ENCODE measurements at places on chromosomes 11 and 22.
A peak's percentile ranks its signal among the peaks of the same experiment; 100 is the strongest.

- DNase-seq = no peak
Measured at GRCh38 chr11:2549876-2550605, 105.2 kb downstream of the KCNQ1 start.

GRCh38 chr11:66268952-66269905, 790 bp downstream of the RAB1B start:
- DNase-seq = peak; percentile 75

- no peak for DNase-seq
Measured at GRCh38 chr22:42418811-42419242, 13.4 kb downstream of the NFAM1 start.

DNA sequence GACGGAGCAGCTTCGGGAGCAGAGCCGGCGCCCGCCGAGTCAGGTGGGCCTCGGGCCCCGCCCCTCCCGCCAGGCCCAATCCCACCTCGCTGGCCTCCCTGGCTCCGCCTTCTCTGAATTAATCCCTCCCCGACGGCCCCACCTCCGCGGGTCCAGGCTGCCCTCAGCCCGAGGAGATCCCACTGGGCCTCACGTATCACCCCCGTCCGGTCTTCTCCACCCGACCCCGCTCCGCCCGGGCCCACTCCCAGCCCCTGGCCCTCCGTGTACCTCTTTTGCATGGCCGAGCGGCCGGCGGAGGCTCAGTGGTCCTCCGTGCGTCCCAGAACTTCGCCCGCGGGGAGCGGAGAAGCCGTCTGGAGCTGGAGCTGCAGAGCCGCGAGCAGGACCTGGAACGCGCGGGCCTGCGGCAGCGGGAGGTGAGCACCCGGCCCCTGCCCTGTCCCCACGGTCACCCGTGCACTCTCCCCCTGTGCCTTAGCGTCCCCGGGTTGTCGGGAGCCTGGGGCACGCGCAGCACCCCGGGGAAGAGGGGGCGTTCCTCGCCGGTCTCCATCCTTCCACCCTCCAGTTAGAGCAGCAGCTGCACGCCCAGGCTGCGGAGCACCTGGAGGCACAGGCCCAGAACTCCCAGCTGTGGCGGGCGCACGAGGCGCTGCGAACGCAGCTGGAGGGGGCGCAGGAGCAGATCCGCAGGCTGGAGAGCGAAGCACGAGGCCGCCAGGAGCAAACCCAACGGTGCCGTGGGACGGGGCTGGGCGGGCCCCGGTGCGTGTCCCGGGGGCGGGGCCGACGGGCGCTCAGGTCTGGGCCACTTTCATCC, 2.2 kb upstream of the CD151 start:
- no peak for DNase-seq

DNA sequence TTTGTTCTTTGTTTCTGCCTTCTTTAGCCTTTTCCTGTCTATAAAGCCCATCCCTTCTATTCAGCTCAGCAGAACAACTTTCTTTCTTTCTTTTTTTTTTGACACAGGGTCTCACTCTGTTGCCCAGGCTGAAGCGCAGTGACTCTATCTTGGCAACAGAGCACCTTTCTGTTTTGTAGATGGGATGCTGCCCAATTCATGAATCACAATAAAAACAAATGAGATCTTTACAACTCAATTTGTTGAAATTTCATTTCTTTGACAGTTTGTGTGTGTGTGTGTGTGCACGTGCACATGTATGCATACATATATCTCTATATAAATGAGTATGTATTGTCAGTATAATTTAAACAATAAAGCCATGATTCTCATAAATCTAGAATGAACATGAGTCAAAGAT, 25.5 kb downstream of the TSPAN18 start:
- DNase-seq = no peak

- DNase-seq = no peak
Measured at GRCh38 chr22:49735411-49735900, 92.2 kb downstream of the BRD1 start.

DNA sequence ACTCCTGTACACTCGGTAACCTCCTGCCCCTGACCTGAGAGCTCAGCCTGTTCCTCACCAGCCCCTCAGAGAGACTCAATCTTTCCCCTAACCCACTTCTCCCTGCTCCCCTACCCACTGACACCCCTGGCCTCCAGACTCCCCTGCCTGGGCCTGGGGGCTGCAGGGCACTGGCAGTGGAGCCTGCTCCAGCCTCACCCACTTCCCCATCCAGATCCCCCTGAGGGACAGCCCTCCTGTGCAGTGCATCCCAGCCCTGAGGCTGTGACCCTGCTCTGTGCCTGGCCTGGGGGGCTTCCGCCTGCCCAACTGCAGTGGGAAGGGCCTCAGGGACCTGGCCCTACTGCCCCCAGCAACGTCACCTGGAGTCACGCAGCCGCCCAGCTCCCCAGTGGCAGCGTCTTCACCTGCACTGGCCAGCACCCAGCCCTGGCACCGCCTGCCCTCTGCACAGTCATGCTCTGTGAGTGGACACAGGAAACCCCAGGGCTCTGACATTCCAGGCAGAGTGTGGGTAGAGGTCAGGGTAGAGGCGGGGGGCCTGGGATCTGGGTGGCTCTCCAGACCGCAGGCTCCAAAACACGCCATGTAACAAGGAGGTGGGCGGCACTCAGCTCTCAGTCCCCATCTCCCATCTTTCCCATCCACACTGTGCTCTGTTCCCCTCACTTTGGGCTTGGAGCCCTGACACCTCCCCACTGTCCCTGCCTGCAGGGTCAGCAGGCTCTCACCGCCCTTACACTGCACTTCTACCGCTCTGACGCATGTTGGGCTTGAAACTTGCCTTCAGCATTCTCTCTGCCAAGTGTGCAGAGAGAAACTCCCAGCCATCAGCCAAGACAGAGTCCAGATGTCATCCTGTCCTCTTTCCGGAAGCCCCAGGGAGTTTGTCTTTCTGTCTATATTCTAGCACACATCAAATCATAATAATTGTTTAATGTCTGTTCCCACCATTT, 5.1 kb downstream of the VSIG10L2 start:
- no peak for DNase-seq

GRCh38 chr11:101336858-101337257, 207.2 kb upstream of the PGR start:
- DNase-seq = no peak

- no peak for DNase-seq
Measured at GRCh38 chr11:132520199-132520598, 1012.1 kb downstream of the OPCML start.

DNA sequence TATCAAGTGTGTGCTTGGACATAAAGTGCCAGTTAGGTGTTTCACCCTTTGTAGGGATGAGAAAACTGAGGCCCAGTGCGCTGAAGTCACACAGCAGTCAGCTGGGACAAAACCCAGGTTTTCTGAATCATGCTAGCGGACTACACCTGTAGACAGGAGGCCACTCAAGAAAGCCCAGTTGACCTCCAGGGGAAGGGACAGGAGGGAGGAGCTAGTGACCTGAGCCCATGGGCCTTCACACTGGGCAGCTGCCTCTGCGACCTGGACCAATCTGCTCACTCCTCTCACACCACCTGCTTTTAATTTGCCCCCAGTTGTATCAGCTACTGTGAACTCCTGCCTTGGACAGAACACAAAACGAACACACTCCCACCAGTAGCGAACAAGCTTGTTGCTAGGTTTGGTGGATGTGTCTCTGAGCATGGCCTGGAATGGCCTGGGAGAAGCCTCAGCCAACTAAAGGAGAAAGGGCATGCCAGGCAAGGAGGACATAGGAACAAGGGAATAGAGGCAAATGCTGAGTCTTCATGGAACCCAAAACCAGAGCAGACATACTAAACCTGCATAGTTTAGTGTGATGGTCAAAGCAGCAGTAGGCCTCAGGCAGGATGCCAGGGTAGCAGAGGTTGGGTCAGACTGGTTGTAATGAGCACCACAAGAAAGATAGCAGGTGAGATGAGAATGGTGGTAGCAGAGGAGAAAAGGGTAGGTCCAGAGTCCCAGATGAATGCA, 7.2 kb downstream of the LMO1 start:
- DNase-seq = no peak

DNA sequence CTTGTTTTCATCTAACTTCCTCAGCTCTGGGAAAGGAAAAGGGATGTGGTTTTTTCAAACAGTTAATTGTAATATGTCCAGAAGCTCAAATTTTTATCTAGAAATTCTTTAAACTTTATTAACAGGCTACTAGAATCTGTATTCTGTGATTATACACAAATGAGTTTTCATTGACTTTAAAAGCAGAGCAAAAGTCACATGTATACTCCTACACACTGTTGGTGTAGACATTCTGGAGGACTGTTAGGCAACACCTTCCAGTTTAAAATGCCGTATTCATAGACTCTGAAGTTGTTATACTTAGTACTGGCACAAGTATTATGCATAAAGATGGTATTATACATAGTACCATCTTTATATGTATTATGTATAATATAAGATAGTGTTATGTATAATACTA, 64.9 kb downstream of the SPECC1L start:
- no peak for DNase-seq

DNA sequence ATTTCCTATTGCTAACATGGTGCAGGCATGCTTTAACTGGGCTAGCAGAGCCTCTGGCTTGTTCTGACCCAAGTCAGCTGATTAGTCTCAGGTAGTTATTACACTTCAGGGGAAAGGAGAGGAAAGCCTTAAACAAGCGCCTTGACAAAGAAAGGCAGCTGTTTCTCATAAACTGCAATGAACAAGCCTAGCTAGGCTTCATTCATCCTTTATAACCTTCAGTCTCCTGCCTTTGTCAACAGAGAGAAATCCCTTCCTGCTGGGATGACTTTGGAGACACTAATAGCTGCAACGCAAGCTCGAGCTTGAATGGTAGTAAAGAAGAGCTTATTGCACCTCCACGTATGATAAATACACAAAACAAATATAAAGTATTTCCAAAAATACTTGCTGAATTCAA, 68.4 kb downstream of the CCDC34 start:
- no peak for DNase-seq

DNA sequence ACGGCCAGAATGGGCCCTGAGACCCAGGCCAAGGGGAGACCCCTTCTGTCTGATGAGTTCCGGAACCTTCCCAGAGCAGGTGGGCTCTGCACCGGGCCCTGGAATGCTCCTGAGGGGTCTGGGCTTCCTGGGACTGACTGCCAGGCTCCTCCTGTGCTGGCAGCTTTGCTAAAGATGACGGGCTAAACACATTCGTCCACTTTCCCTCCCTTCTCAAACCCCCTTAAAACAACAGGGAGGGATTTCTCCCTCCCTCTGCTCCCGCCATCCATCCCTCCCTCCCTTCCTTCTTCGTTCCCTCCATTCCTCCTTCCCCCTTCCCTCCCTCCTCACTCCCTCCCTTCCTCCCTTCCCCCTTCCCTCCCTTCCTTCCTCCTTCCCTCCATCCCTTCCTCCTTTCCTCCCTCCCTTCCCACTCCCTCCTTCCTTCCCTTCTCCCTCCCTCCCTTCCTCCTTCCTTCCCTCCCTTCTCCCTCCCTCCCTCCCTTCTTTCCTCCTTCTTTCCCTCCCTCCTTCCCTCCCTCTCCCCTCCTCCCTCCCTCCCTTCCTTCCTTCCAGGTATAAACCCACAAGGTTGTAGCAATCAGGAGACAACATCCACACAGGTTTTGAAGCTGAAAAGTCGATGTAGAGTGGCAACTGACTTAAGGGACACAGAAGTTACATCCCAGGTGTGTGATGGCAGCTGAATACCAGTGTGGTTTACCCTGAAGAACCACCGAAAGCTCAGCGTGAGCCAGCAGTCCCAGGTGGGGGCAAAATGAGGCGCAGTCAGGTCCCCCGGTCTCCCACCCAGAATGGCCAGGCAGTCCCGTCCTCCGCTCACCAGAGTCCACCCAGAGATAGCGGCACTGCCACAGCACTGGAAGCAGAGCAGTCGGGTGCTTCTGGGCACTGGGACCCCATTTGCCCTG, 18.8 kb upstream of the MGAT3 start:
- DNase-seq = no peak

DNA sequence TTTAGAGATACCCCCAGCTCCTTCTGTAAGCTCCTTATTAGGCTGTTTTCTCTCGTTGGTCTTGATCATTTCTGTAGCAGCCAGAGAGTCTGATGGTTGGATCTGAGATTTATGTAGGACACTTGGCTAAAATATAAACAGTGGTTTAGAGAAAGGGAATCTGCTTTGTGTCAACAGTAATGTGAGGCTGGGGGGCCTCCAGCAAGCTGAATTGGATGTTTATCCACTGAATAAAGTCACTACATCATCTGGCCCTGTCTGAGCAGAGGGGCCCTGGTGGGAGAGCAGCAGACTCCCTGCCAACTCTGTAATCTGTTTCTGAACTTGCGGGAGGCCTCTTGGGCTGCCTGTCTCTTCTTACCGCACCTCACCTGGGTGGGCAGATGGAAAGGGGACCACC, 328.5 kb upstream of the PLET1 start:
- DNase-seq = no peak

DNA sequence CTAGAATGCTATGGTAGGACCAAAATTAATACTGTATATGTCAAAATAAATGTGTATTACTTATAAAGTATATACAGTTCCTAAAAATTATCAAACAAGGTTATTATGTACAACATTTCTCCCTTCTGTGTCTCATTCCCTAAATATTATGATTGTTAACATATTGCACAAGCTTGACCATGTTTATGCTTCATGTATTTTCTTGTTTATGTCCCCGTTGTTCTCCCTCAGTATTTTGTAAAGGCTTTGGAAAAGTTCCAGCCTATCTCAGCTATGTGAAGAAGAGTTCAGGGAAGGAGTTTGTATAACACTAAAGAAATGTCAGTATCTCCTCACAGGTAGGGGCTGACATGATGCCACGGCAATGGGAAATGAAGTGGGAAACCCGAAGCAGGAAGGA, 19.6 kb downstream of the ADM start:
- no peak for DNase-seq

DNA sequence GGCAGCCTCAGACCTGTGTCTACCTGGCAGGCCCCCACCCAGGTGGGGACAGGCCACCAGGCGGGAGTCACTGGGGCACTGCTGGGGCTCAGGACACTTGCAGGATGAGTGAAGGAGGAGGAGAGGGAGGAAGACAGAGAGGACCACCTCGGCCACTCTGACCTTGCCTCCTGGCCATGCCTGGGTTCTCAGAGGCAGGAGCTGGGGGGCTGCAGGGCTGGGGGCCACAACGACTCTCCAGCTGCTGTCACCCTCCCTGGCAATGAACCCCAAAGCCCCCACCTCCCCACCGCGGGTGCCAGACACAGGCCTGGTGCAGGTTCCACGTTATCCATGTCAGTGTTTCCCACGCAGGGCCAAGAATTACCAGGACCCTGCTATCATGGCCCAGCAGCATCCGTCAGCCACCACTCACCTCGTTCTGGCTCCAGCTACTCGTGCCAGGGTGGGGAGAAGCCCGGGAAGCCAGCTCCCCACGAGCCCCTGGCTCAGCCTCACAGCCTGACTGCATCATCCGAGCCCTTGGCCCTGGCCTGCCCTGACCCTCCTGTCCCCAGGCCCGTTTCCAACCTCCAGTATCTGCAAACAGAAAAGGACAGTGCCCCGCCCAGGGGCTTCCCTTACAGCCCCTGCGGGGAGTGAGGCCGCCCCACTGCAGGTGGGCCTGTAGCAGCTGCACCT, 62.4 kb downstream of the BRD1 start:
- DNase-seq = peak; percentile 8
